Activated CD8-positive, alpha-beta memory T cell treated with anti-CD3 and anti-CD28 coated beads for 1 hour (primary cell): ENCODE measurements at places on chromosomes 6 and 20.

DNA sequence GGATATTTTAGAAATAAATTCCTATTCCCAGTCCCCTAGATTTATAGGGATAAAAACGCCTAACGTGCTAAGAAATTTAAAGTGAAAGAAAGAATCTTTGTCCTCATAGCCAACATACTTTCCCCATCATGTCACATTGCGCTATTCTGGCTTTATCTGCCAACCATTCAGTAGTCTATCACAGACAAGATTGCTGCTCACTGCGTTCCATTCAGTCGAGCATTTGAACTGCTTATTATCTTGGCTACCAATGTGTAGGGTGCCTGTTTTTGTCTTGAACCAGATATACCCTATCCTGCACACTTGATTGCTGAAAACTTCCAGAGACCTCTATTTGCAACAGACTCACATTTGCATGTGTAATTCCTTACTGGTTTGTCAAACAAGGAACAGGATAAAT lies 751.5 kb downstream of the EPHA7 start:
- DNase-seq, result no peak

GRCh38 chr20:57653546-57653900 lies 33.3 kb upstream of the ZBP1 start:
- no peak for DNase-seq

- DNase-seq, result no peak
Measured at GRCh38 chr6:11296449-11297375, 64.2 kb upstream of the NEDD9 start.

- no peak for DNase-seq
Measured at GRCh38 chr20:50471231-50471630, 39.0 kb upstream of the PTPN1 start.

- DNase-seq, result no peak
Measured at GRCh38 chr6:154520280-154520679, 9.8 kb upstream of the CNKSR3 start.

DNA sequence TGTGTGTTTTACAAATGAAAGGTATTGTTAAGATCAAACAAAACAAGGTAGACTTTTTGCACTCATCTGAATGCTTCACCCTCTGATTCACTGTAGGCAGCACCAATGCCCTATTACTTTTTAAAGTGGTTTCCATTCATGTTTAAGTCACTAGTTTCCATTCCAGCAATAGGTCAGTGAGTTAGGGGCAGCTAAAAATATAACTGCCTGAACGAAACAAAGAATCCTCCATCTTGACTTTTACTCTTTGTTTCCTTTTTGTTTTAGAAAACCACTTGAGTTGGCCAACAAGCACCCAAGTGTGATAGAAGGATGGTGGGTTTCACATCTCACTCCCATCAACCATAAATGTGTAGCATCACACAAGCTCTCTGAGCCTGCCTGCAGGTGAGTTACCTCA lies 25.5 kb downstream of the CLIC5 start:
- no peak for DNase-seq
